ENCODE measurements at places on chromosomes 3 and 15. TPM values are rescaled to one million over a fixed set of nuclear protein-coding genes. Genes with fewer than 3 reads are reported as not detected.
A peak's percentile ranks its signal among the peaks of the same experiment; 100 is the strongest.

The ZPLD1 gene
- polyA plus RNA-seq: 0.41 TPM

GRCh38 chr3:11346416-11346815 is 74.2 kb downstream of the ATG7 start:
- DNase-seq: no peak

- DNase-seq: no peak
These were observed 146.1 kb downstream of the SUCNR1 start for GRCh38 chr3:152019508-152019907.

DNA sequence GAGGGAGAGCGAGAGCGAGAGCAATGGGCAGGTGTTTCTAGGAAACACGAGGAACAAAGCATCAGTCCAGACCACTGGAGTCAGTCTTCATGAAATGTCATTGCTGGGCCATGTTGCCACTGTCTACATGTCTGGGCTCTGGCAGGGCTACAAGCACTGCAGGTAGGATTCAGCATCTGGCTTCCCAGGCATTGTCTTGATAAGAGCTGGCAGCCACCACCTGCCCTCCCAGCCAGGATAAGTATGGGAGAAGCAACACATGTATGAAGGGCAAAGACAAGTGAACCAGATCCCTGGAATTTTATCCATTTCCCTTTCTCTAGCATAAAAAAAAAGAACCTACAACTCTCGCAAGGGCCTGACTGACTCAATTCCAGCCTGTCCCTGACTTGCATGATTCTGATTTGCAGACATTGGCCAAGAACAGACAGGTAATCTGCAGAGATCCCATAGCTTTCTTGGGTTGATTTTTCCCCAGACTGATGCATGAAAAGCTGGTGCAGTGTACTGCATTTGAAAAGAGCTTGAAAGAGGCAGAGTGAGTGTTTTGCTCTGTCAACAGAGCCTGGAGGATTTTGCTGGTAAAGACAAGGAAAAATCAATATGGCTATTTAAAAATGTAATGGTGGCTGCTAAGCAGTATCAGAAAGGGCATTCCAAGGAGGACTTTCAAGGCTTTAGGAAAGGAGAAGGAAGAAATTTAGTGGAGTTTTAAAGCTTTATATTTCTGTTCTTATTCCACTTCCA is 157.2 kb upstream of the MYRIP start:
- DNase-seq: no peak

GRCh38 chr15:89307791-89308190 is 26.8 kb downstream of the POLG start:
- DNase-seq: no peak

The MESP2 gene
- polyA plus RNA-seq: 0.47 TPM

DNA sequence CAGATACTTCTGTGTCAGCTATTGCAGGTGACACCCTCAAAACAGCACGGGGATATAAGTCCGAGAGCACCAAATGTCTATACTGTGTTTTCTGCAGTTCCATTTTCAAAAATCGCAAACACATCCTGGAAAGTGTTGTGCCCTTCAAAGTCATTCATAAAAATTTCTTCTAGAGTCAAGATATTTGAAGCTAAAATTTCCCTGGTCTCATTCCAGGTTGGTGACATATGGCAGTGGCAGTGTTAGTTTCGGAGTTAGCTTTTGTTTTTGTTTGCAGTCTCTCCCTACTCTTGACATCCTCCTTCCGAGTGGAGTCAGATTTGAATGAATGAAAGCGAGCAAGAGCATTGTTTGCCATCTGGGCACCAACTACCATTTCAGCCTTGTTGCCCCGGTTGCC is 3.2 kb upstream of the FSIP1 start:
- DNase-seq: no peak

The CCDC13 gene
- polyA plus RNA-seq: 3.9 TPM

DNA sequence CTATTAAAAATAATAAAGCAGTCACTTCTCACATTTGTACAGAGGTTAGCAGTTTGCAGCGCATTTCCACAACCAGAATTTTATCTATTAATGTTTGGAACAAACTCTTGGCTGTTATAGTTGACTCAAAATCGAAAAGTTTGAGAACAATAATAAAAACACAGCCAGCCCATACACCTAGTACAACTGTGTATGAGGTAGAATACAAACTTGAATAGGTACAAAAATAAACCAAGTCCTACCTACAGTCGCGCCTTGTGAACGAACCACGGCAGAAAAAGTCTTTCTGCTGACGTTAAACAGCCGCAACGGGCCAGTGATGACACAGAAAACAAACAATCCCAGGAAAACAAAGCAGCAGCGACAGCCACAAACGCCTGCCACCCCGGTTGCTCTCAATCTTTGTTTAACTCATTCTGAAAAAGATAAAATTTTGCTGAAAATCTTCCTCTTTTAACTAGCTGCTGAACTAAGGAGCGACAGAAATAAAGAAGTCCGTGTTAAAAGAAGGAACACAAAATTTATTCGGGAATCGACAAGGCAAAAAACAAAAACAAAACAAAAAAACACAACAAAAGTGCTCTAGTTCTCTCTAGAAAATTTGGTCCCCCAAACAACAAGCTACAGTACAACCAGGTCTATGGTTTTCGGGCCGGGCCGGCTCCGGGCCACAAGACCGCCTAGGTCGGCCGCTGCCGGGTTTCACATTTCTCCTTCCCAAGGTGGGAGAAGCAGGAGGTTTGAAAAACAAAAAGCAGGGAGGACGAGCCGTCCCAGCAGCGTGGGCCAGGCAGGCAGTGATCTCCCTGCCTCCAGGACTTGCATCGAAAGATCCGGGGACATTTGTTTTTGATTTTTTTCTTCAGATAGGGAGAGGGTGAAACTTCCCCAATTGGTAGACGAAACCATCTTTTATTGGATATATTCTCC is 2.9 kb downstream of the FOXL2 start:
- no peak for DNase-seq

- no peak for DNase-seq
These were observed 11.9 kb downstream of the ANXA2 start for GRCh38 chr15:60385620-60386552.

GRCh38 chr3:15217841-15218267 is 11.8 kb downstream of the CAPN7 start:
- DNase-seq: no peak

DNA sequence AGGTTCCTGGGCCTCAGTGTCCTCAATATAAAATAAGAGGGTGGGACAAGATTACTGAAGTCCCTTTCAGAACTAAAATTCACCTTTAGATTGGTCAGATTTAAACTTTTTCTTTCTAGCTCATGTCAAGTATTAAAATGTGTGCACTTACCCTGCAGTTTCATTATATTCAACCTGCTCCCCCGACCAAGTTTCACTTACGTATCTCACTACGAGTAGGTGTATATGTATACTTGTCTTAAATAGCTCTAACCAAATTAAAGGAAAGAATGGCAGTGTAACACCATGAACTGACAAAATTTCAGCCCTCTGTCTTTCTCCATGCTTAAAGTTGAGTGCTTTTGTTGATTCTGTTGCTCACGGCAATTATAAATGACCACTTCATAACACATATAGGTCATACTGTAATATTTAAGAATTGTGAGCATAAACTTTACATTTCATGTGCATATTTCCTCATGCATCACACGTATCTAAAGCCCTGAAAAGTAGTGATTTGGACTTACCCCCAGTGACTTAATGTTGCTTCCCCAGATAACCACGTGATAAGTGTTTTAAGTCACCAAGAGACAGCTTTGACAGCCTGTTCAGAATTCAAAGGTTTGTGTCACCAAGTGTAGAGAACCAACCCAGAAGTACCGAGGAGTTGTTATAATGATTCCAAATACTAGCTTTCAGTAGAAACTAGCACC is 70.0 kb downstream of the PGPEP1L start:
- no peak for DNase-seq

The GOLGA8H gene
- polyA plus RNA-seq: 0.70 TPM

DNA sequence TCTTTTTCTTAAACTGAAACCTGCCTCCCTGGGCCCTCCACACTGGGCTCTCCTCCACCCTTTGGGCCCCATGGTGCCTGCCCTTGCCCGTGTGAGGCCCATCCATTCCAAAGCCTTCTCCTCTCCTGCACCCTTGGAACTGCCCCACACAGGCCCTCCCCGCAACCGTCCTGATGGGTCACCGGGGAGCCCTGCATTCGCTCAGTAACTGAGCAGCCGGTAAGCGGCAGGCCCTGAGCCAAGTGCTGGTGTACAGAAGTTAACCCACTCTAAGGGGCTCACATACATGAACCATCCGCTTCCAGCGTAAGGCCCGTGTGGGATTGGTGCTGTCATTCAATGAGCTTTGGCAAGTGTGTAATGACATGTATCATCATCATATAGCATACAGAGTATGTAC is 5.4 kb upstream of the LRRC15 start:
- no peak for DNase-seq

The CD96 gene
- 2.3 TPM for polyA plus RNA-seq

The GNAT1 gene
- not detected for polyA plus RNA-seq

The EPHB1 gene
- 5.9 TPM for polyA plus RNA-seq

GRCh38 chr3:99901200-99901926 is 83.7 kb downstream of the CMSS1 start:
- no peak for DNase-seq

DNA sequence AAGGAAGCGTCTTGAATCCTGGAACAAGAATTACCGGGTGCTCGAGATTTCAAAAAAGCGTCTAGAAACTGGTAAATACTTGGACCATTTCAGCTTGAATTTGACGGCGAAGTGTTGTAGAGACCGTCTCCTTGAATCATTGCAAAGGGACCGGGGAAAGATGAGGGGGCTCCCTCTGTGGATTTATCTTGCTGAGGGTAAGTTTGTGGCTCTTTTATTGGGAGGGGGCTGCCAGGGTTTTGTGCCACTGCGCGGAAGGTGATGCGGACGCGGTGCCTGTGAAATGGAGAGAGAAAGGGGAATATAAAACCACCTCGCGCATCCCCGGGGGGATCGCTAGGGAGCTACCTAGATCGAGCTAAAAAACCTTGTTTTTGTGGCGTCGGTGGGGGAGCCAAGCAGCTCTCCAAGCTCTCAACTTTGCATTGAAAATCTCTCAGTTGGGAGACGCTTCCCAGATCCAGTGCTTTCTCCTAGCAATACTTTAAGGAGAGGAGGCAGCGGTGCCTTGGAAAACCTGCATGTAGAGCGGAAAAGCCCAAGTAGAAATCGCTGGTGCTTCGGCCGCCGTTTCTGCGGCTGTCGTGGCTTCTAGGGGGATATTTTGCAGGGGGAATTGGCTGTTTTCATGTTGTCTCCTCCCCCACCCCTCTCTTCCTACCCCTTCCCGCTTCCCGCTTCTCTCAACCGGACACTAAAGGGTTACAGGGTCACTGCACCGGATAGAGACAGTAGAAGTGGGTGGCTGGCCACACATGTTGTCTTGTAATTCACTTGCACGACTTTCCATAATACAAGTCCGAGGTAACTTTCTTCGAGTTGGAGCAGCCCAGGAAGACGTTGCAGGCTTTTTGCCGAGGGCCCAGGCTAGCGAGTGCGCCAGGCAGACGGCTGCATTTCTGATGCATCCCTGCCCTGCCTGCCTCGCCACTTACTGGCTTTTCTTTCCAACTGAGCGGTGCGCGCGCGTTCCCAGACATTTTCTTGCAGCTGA is 187.6 kb downstream of the NLGN1 start:
- DNase-seq: peak; percentile 48

- DNase-seq: peak; percentile 54
These were observed 1435.2 kb upstream of the CADM2 start for GRCh38 chr3:83523470-83524073.

DNA sequence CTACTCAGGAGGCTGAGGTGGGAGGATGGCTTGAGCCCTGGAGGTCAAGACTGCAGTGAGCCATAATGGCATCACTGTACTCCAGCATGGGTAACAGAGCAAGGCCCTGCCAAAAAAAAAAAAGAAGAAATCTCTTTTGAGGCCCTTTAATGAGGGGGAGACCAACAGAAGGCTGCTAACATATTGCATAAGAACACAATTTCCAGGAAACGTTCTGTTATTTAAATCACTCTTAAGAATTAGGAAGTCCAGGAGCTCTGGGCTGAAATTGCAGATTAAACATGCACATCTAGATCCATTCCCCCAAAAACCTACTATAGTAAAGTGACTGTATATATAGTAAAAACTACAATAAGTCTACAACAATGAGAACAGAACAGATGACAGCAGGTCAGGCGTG is 16.1 kb upstream of the BLM start:
- DNase-seq: no peak

DNA sequence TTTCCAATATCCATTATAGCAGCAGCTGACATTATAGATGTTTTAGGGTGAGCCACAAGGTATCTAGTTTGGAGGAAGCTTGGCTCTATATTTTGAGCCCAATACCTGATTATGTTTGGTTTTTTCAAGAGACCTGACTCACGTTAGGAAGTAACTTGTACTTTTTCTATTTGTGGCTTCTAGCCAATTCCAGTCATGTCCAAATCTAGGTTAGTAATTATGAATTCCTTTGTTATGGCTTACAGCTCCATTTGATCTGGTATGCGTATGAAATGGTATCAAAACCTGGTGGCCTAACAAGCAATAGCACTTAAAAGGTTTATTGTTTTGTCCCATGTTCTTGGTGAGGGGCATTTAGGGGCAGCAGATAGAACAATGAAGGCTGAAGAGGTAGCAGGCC is 115.9 kb downstream of the TOP2B start:
- DNase-seq: no peak

DNA sequence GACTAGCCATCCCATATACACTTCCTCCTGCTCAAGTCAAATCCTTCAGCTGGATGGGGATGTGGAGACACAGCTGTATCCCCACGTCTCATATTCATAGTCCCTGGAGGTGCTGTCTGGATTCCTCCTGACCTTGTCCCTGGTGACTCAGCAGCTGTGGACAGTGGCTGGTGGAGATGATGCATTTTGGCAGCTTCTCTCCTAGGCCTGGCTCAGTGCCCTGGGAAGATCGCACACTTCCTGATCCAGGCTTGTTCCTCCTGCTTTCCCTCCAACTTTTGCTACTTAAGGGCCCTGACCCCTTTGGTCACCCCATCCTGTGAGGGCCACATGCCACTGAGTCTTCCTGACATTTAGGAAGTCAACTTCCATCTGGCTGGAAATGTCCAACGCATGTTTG is 44.4 kb downstream of the ADAMTSL3 start:
- no peak for DNase-seq

- DNase-seq: peak; percentile 41
These were observed 25.3 kb downstream of the FBXO22 start for GRCh38 chr15:75928680-75929608.

GRCh38 chr3:170117134-170117533 is 64.4 kb downstream of the PHC3 start:
- no peak for DNase-seq

GRCh38 chr3:111684640-111685039 is 89.5 kb upstream of the ZBED2 start:
- no peak for DNase-seq

- DNase-seq: peak; percentile 20
These were observed 20.1 kb upstream of the GOLGA6L2 start for GRCh38 chr15:23467110-23467600.

DNA sequence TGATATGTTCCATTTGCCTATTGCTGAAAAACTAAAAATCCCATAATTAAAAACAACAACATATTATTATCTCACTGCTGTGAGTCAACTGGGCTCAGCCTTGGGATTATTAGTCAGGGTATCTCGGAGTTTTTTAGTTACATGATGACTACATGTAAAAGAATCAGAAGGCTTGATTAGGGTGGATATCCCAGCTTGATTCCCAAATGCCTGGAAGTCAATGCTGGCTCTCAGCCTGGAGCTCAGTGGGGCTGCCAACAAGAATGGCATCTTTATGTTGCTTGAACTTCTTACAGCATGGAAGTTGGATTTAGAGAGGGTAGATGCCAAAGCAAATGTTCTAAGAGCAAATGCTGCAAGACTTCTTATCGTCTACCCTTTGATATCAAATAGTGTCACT is 278.5 kb downstream of the PLOD2 start:
- no peak for DNase-seq

Measured in renal pelvis (tissue), 12 donors.